NCI-H187 (cell line): ENCODE measurements at places on chromosomes 13 and 19.

GRCh38 chr13:89749888-89750287, 1597.6 kb upstream of the MIR17HG start:
- no peak for DNase-seq

GRCh38 chr19:33459222-33460090, 62.1 kb downstream of the PEPD start:
- DNase-seq = no peak

DNA sequence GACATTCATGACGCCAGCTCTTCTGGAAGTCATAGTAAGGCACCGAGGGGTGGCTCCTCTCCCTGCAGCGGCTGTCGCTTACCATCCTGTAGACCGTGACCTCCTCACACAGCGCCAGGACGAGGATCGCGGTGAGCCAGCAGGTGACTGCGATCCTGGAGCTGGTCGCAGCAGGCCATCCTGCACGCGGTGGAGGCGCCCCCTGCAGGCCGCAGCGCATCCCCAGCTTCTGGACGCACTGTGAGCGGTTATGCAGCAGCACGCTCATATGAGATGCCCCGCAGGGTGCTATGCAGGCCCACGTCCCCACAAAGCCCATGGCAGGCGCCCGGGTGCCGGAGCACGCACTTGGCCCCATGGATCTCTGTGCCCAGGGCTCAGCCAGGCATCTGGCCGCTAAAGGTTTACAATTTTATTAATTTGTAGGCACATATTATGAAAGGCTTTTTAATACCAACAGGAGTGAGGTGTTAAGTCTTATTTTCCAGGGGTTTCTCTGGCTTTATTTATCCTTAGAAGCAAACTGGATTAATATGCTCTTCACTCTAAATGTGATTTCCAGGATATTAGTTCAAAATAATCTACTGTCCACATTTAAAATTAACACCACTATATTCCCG, 35.6 kb upstream of the PSPC1 start:
- no peak for DNase-seq

- DNase-seq = no peak
Measured at GRCh38 chr13:89865164-89866064, 1482.1 kb upstream of the MIR17HG start.

DNA sequence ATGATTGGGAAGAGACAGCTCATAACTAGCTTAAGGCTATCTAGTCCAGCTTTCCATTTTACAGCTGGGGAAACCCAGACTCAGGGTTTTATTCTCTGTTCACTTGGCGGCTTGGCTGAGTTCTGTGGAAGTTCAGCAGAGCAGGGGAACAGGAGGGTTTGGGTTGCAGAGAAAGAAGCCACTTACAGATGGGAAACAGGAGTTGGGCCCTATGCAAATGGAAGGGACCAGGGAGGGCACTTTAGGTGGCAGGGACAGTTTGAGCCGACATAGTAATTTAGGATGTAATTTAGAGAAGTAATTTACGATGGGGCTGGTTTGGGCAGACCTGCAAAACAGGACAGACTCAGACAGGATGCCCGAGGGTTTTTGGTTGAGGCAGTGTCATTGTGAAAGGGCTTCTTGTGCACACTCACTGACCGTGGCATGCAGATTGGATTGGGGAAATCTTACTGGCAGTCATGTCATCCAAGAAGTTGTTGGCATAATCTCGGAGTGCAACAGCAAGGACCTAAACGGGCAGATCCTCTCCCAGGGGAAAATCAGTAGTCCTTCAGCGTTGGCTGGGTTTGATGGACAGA, 47.3 kb upstream of the GPR183 start:
- no peak for DNase-seq

DNA sequence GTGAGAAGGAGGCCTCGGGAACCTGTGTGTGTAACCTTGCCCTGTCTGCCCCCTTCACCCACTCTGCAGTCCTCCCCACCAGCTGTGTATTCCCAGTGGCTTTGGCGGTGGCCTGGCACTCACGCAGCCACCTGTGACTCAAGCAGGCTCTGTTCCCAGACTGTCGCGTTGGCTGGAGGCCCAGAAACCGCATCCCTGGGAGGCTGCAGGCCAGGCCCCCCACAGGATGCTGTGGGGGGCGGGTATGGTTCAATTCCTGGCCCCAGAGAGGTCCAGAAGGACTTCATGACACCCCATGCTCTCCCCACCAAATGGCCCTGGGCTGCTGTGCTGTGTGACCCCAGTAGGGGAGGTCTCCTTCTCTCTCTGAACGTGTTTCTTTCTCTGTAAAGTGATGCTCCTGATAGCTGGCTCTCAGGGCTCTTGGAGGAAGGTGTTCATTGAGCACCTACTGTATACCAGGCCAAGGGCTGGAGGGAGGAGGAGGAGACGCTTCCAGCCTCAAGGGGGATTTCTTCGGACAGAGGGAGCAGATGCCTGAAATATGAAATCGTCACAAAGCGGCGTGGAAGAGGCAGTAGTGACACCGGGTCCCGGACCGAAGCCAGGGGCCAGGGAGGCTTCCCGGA, 1.9 kb upstream of the LINGO3 start:
- DNase-seq = no peak

- DNase-seq = no peak
Measured at GRCh38 chr13:49681842-49682435, 9.3 kb downstream of the EBPL start.

DNA sequence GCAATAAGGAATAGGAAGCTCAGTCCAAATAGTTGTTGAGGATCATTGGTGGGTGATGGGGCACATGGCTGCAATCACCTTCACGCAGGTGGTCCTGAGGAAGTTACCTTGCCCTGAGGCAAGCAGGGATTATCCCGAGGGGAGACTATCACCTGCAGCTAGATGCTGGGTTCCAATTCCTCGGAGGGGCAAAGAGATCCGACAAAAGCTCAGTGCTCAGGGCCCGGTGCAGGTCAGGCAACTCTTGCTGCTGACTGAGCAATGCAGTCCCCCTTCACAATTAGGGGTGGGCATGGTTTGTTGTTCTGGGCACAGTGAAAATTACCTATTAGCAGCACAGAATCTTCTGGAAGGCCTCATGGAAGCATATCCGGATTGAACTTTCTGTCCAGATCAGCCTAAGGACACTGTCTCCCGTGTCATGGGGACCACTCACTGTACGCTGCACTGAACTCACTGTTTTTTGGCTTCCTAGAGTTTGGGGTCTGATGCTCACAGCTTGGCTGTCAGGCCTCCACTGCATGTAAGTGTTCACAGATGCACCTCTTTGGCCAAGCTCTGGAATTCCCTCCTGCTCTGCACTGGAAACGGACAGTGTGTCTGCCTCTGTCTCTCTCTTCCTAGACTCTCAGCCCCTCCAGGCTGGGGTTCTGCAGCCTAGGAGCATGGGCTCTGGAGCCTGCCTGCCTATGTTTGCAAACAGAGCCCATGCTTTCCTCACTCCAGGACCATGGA, 372.7 kb downstream of the ZNF536 start:
- no peak for DNase-seq

- DNase-seq = no peak
Measured at GRCh38 chr19:29012457-29012856, 200.5 kb downstream of the UQCRFS1 start.

DNA sequence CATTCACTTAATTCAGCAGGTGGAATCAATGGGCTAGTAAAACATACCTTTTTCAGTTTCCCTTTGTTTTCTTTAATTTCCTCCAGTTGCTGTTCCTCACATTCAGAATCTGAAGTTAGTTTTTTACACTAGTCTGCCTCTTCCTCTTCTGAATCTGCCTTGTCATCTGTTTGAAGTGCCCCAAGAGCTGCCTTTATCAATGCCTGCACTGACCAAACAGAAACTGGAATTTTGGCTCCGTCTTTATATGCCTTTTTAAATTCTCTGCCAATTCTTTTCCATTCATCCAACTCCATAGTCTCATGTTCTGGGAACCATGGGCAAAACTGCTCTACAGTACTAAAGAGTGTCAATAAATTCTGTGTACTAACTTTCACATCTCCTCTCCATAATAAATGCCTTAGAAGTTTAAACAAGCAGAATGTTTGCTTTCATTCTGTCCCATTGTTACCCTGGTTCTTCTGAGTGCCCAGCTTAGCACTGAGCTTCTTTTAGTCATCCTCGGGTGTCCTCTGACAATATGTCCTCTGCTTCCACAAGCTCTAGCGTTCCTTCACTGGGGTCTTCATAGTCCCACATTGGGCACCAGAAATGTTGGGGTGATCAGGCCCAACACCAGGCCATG, 154.2 kb downstream of the ZNF486 start:
- no peak for DNase-seq

DNA sequence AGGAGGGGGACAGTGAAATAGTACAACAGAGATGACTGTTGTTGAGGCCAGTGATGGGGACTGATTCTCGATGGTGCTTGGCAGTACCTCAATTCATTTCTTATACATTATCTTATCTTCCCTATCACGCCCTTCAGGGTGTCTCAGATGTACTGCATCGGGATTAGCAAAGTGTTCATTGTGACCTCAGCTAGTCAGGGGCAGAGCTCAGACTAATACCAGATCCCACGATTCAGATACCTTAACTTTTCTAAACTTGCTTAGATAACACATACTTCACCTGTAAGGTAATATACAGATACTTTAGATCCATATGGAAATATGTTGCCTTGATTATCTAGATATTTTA, 720.6 kb downstream of the EFNB2 start:
- DNase-seq = no peak

- DNase-seq = no peak
Measured at GRCh38 chr19:50189331-50189730, 14.1 kb upstream of the MYH14 start.

GRCh38 chr13:90947976-90948375, 399.5 kb upstream of the MIR17HG start:
- DNase-seq = no peak

- DNase-seq = no peak
Measured at GRCh38 chr13:106371024-106371423, 164.4 kb downstream of the EFNB2 start.

GRCh38 chr13:30880856-30881155, 25.3 kb upstream of the MEDAG start:
- no peak for DNase-seq

- no peak for DNase-seq
Measured at GRCh38 chr19:30733826-30734550, 361.8 kb downstream of the ZNF536 start.

GRCh38 chr13:94157705-94158218, 321.7 kb downstream of the DCT start:
- DNase-seq = no peak

DNA sequence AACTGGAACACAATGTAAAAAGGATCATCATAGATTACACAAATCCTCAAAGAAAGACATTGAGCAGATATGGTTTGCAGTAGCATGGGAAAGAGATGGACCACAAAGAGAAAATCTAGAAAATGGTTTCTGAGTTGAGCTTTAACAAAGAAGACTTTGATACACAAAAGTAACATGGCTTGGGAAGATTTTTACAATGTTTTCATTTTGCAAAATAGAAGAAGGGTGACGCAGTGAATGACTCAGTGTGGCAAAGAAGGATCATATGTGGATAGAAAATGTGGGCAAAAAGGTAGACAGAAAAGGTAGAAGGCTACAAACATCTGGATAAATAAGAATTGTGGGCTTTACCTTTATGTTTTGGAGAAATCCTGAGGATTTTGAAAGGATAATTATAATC, 1220.5 kb downstream of the PCDH17 start:
- DNase-seq = no peak

DNA sequence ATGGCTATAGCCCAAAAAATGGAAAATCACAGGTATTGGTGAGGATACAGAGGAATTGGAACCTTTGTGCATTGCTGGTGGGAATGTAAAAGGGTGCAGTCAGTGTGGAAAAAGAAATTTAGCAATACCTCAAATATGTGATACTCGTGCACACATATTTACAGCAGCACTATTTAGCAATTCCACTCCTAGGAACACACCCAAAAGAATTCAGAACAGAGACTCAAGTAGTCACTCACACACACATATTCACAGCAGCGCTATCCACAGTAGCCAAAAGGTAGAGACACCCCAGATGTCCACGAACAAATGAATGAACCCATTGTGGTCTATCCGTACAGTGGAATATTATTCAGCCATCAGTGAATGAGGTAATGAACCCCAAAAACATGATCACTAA, 114.0 kb downstream of the COL4A2 start:
- no peak for DNase-seq

- no peak for DNase-seq
Measured at GRCh38 chr13:41974262-41974900, 13.5 kb upstream of the VWA8 start.

GRCh38 chr13:111241862-111242261, 78.6 kb upstream of the TEX29 start:
- no peak for DNase-seq

- DNase-seq = peak; percentile 88
Measured at GRCh38 chr19:2461751-2462634, 5.2 kb upstream of the LMNB2 start.

DNA sequence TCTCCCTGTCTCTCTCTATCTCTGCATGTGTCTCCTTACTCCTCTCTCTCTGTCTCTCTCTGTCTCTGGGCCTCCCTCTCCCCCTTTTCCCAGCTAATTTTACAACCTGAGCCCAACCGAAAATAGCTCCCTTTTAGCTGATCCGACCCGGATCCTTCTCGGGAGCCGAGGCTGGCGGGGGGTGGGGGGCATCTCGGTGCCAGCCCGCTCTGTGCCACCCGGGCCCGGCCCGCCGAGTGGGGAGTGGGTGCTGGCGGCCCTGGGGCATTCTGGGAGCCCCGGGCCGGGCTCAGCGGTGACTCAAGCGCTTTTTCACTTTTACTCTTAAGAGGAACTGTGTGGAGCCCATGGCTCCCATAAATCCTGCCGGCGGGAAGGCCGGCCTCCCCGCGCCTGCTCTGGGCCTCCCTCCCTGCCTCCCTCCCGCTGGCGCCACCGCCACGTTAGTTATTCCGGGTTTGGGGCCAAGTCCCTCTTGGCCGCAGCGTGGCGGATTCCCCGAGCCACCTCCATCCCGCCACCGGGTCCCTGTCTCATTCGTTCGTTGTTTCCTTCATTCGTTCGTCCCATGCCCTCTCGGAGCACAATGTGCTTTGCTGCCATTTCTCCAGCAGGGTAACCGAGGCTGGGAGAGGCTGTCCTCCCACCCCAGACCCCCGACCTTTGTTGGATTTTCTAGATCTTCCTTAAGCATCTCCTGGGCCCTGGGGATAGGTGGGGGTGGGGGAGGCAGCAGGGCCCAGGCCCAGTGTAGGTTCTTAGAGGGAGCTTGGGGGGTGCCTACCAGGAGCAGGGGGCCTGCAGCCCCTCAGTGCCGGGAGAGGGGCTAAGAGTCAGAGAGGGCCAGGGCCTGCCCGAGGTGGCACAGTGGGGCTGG, 3.2 kb downstream of the NFIC start:
- no peak for DNase-seq

- no peak for DNase-seq
Measured at GRCh38 chr19:40465025-40465556, 454 bp downstream of the BLVRB start.

- DNase-seq = no peak
Measured at GRCh38 chr19:22528956-22529355, 105.2 kb upstream of the ZNF492 start.

- DNase-seq = peak; percentile 38
Measured at GRCh38 chr13:91520952-91521351, 122.5 kb downstream of the GPC5 start.

DNA sequence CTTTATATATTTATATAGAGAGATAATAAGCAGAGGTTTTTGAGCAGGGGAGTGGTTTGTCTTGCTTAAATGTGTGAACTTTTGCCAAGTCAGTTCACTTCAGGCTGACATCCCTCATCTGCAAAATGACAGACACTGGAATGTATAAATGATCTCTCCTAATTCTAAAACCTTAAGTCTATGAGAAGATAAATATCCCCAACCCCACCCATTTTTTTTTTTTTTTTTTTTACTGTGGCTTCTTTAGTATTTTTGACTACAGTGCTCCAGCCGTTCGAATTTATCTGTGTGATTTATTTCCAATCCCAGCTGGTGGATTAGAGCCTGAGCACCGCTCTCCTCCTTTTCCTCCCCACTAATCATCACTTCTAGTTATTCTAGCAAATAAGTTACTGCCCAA, 234.8 kb downstream of the DACH1 start:
- no peak for DNase-seq
